ENCODE measurements at places on chromosomes 6 and 20. TPM values are rescaled to one million over a fixed set of nuclear protein-coding genes. Genes with fewer than 3 reads are reported as not detected.

Gene KHDRBS2
- not detected for total RNA-seq

Gene TIAM2
- total RNA-seq = 20.3 TPM

Gene ANGPT4
- total RNA-seq = 0.04 TPM

Gene MOXD1
- not detected for total RNA-seq

Gene PRDM13
- total RNA-seq = not detected

Gene GMNN
- 4.1 TPM for total RNA-seq

Gene PREX1
- 8.3 TPM for total RNA-seq

Gene DNMT3B
- total RNA-seq = 0.16 TPM

Gene KHDC3L
- total RNA-seq = not detected

Gene FOXS1
- total RNA-seq = 1.5 TPM

Gene ADAM33
- 2.9 TPM for total RNA-seq

Gene IL17A
- not detected for total RNA-seq

Gene TCP1
- 215 TPM for total RNA-seq

Gene RGS19
- 2.6 TPM for total RNA-seq

Gene SNAP91
- not detected for total RNA-seq

Gene MMUT
- total RNA-seq = 22.1 TPM

Gene ADGRF5
- total RNA-seq = 21.2 TPM

Gene PXMP4
- 5.1 TPM for total RNA-seq

Measured in psoas muscle (tissue), 8 donors.